ENCODE measurements at places on chromosomes 6 and 20.

- no peak for DNase-seq
Measured at GRCh38 chr6:31048099-31048498, 37.8 kb downstream of the MUC22 start.

DNA sequence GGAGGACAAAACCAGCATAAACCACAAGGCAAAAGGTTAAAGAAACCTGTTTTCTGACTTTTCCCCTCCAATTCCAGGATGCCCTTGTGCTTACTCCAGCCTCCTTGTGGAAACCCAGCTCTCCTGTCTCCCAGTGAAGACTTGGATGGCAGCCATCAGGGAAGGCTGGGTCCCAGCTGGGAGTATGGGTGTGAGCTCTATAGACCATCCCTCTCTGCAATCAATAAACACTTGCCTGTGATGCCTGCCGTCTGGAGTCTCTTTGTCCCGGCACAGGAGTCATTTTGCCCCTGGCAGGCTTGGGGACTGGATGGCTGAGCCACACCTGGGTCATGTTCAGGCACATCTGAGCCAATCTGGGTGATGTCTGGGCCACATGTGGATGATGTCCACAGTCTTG is 26.6 kb downstream of the BPIFB1 start:
- no peak for DNase-seq

- no peak for DNase-seq
Measured at GRCh38 chr6:169212436-169212835, 41.2 kb downstream of the THBS2 start.

GRCh38 chr6:28425944-28426541 is 17.2 kb downstream of the ZSCAN23 start:
- no peak for DNase-seq

GRCh38 chr6:119076173-119076572 is 2.3 kb downstream of the FAM184A start:
- no peak for DNase-seq

GRCh38 chr6:143872201-143872600 is 7.9 kb downstream of the ZC2HC1B start:
- DNase-seq: no peak

- DNase-seq: no peak
Measured at GRCh38 chr20:38358556-38358955, 12.3 kb downstream of the LBP start.

GRCh38 chr20:59831916-59832270 is 101.5 kb downstream of the SYCP2 start:
- DNase-seq: no peak

DNA sequence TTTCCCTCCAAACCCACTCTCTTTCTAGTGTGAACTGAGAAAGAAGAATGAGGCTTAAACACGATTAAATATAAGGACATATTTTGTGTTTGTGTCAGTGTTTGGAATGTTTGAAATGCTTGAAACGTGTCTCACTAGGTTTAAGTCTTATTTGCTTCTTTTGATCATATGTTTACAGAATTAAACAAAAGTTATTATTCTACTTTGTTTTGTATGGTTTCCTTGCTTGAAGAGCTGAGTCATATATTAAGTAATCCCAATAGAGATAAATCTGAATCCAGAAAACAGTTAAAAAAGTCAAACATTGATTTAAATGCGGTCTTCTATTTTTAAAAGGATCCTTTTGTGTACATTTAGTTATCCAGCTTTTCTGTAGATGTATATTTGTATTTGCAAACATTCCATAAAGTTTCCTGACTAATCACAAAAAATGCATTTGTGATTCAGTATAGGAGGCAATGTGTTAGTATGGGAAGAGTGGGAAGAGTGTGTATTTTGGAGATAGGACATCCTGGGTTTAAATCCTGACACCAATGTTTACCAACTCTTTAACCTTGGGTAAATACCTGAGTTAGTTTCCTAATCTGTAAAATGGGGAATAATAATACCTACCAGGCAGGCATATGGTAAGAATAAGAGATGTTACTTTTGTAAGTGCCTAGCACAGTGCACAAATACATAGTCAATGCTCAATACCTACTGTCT is 72.9 kb downstream of the TSBP1 start:
- DNase-seq: no peak

- peak; percentile 43 for DNase-seq
Measured at GRCh38 chr20:48889140-48889790, 32.2 kb upstream of the ARFGEF2 start.

GRCh38 chr6:167077241-167077932 is 45.5 kb upstream of the CCR6 start:
- peak; percentile 31 for DNase-seq

GRCh38 chr20:62645613-62646012 is 3.3 kb downstream of the SLCO4A1 start:
- DNase-seq: no peak

DNA sequence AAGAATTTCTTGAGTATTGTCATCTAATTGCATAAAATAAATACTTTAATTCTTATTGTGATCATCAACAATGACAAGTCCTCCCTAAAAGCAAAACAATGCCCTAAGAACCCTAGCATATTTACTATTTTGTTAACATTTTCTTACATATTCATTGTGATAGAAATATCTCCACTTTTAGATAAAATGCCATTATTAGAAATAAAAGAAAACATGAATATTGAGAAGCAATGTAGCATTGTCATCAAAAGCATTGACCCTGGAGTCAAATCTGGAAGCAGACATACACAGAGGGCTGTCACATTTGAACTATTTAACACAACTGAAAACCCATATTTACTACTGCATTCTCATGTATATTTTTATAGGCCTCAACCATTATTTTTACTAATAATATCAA is 257.7 kb downstream of the SYNE1 start:
- DNase-seq: peak; percentile 31

- no peak for DNase-seq
Measured at GRCh38 chr6:33273924-33274902, 2.3 kb downstream of the RPS18 start.

DNA sequence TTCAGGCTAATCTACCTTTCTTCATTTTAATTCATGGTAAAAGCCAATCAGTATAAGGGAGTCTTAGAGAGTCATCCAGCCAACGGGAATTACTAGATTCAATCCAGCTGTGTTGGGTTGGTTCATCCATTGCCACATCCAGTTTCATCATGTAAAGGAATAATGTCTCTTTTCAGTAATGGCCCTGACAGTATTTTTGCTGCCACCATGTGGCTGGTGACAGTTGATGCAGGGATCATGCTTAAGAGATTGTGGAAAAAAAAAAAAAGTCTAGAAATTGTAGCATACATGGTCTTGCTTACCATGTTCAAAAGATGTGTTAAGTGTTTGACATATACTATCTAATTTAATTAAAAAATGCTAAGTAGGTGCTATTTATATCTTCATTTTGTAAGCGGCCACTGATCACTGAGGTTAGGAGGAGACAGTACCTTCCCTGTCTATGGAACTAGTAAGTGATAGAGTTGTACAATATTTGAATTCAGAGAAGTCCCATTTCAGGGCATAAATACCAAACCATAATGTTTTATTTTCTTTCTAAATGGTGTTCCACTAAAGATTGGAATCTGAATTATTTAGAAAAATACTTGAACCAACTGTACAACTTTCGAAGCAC is 135.9 kb downstream of the KHDRBS2 start:
- no peak for DNase-seq

DNA sequence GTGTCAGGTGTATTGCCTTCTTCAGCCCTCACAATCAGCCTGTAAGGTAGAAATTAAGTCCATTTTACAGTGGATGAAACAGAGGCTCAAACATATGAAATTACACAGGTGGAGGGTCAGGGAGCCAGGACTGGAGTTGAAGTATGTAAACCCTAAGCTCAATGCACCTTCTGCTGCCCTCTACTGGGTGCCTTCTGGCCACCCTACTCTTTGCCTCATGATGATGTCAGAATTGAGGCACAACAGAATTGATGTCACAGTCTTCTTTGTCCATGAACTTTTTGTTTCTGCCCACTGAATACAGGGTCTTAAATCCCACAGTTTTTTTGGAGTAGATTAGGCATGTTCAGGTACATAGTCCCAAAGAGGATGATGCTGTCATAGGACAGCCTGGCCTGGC is 400.8 kb upstream of the CHD6 start:
- no peak for DNase-seq

DNA sequence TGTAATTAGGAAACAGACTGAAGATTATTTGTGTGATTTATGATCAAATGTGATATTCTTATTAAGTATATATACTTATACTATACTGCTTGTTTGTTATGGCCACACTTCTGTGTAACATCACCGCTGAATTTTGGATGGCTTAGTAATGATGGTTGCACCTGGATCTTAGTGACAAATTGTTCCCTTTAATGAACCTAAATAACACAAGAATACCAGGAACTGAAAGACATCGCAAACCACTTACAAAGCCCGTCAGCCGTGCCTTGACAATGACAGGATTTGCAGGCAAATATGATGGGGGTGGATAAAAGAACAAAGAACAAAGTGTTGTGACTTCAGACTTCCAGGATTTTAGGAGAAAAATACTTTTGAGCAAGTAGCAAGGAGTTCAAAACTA is 67.1 kb downstream of the LAMP5 start:
- DNase-seq: no peak

GRCh38 chr20:63165356-63166192 is 50.4 kb downstream of the YTHDF1 start:
- no peak for DNase-seq

- DNase-seq: no peak
Measured at GRCh38 chr6:36961441-36962435, 7.2 kb downstream of the PI16 start.

DNA sequence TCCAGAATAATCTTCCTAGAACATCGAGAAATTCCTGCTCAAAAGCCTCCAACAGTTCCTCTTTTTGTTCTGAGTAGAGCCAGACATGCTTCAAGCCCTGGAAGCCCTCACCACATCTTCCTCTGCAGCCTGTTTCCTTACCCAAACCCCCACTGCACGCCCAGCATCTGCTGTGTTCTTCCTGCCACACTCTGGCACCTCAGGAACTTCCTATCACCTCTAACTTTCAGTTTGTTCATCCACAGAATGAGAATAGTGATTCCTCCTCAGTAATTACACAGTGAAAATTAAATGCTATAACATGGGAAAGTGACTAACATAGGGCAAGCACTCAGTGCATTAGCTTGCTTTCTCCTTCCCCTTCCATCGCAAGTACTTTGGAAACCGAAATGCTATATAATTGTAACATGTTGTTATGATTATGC is 26.3 kb downstream of the C6orf89 start:
- DNase-seq: no peak

GRCh38 chr6:99790679-99791078 is 184.0 kb downstream of the PRDM13 start:
- peak; percentile 3 for DNase-seq

DNA sequence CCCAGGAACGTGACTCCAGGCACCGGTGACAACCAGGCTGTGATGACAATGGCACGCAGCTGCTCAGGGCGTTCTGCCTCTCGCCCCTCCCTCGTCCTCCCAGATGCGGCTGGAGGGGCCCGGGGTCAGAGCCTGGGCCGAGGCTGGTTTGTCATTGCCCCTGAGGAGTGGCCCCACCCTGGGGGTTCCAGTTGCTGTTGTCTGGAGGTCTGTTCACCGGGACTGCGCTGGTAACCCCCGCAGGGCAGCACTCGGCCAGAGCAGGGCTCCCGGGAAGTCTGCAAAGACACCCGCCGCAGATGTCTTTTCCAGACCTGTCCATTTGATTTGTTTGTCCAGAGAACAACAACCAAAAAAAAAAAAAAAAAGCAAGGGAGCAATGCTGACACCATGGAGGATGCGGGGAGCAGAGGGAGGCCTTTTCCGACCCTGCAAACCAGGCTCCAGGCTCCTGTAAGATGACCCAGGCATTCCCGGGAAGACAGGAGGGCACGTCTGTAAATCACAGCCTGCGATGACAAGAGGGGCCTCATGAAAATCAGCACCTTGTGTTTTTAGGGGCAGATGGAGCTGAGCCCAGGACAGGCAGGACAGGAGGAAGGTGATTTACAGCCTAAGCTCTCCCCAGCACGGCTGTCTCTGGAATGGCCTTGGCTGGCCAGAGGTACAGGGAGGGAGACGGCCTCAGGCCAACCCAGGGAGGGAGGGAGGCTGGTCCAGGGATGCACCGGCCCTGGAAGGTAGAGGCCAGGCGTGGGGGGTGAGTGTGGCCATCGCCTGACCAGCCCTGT is 189.3 kb downstream of the ERMARD start:
- DNase-seq: no peak

- no peak for DNase-seq
Measured at GRCh38 chr6:9398767-9399373, 963.5 kb upstream of the SLC35B3 start.

GRCh38 chr6:193180-193579 is 99.1 kb upstream of the DUSP22 start:
- no peak for DNase-seq

DNA sequence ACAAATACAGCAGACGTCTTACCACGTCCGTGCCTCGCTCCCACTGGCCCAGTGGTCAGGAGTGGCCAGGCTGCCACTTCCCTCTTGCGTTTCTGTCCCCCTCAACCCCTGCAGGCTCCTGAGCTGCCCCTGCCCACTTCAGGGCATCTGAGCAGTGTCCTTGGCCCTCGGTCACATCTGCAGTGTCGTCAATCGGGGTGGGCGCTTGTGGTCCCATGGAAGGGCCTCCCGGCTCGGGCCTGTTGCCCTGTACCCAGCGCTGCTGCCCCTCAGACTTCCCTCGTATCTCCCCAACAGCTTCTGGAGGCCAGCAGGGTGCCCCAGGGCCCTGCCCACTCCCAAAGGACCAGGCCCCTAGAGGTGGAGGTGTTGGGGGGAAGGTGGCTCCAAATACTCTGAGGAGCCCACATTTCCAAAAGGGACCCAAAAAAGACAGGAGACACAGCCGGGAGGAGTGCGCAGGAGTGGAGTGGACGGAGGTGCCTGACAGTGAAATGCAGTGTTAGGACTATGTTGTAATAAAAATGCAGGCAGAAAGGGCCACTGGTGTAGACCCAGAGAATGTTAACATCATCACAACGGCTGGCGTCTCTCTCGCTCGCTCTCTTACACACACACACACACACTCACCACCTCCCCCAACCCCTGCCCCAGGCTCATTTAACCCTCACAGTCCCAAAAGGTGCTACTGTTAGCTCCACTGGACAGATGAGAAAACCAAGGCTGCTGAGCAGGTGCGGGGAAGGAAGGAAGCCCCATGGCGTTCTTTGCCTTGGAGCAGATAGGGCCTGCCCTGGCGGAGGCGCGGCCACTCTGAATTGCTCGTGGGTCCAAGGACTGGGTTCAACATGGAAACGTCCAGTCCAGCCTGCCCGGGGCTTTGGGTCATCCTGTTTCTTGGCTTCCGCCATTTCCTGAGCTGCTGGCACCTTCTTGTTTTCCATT is 343.9 kb downstream of the ZFAND3 start:
- DNase-seq: no peak

DNA sequence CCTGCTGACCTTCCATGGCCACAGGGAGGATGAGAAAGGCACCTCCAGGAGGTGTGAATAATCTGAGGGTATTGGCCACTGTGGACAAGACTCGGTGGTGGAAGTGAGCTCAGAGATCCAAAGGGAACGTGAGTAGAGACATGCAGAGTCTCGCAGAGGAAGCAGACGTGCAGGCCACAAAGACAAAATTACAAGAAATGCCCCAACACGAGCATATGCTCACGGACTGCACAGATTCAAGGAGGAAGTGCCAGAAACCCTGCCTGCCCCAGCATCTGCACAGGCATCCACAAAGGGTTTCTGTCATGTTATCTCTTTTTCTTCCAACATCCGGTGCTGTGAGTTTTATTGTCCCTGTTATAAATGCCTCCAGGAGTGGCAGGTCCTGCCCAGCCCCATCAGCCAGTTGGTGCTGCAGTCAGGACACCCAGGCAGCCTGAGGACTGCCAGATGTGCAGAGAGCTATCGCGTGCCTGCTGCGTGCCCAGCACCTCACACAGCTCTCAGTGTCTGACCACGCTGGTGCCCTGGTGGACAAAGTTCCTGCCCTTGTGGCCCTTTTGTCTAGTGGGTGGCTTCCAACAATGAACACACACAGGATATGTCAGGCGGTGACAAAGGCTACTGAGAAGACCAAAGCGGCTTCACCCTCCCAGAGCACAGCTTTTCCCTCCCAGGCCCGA is 34.0 kb upstream of the FANCE start:
- DNase-seq: no peak

All from myocyte (in vitro differentiated cells).